ENCODE measurements at places on chromosomes 12 and 14.

DNA sequence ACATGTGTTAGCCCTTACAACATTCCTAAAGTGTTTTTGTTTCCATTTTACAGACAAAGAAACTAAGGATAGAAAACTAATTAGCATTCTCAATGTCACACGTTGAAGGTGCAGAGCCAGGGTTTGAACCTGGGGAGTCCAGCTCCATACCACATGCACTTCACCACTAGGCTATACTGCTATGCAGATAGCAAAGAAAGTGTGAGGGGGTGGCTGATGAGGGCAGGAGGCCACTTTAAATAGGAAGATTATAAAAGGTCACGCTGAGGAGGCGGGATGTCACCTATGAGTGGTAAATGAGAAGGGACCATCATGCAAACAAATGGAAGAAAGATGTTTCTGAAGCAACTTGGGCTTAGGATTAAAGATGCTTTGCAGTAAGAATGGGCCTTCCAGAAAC lies 213.9 kb downstream of the EGLN3 start:
- DNase-seq: no peak

DNA sequence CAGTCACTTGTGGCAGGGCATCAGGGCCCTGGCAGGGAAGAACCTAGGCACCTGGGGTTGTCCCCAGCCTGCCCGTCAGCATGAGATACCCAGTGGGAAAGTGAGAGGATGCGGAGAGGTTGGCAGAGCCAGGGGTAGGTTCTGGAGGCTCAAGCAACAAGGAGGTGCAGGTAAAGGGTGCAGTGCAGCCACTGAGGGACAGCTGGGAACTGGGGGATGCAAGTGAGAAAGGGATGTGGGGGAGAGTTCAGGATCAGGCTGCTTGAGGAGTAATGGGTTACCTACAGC lies 18.7 kb downstream of the VASH1 start:
- no peak for DNase-seq

DNA sequence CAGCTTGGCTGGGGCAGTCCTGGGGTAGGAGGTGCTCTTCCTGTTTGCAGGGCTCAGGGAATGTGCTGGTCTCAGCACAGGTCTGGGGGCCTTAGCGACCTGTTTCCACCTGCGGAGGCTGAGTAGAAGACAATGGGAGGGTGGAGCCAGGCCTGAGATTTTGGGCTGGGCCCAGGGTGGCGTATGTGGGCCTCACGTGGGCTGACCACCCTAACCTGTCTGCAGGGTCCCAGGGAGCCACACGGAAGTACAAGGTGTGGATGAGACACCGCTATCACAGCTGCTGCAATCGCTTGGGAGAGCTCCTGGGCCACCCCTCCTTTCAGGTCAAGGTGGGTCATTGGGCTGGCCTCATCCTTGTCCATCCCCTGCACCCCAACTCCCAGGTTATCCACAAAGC lies 1.1 kb downstream of the NOC4L start:
- no peak for DNase-seq

GRCh38 chr12:116591855-116592637 lies 32.9 kb downstream of the MAP1LC3B2 start:
- no peak for DNase-seq

DNA sequence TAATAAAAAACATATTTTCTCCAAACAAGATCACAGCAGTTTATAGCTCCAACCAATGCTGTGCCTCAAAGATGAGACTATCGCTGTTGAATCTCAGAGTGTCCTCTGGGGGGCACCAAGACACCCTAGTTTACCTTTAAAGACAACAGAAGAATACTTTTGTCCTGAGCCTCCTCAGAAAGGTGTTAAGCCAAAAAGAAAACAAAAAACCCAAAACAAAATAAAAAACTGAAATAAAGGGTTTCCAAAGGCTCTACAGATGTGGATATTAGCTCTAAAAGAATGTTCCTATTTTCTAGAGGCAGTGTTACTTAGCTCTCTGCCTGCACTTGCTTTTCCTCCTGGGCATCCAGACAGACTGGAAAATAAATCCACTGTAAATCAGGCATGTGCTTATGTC lies 86.9 kb upstream of the TTC7B start:
- DNase-seq: peak; percentile 64

GRCh38 chr14:25259470-25259869 lies 209.5 kb upstream of the STXBP6 start:
- DNase-seq: no peak

GRCh38 chr12:22544038-22544979 lies at the start of gene C2CD5:
TSS of gene C2CD5 (minus strand) at chr12:22544542. CDS start at chr12:22544150, 392 bp downstream.
- DNase-seq: peak; percentile 97

- DNase-seq: peak; percentile 36
Observed at GRCh38 chr14:67583711-67584644, 16.1 kb downstream of the PIGH start.

GRCh38 chr14:92615451-92615850 lies 101.9 kb downstream of the RIN3 start:
- DNase-seq: peak; percentile 38

DNA sequence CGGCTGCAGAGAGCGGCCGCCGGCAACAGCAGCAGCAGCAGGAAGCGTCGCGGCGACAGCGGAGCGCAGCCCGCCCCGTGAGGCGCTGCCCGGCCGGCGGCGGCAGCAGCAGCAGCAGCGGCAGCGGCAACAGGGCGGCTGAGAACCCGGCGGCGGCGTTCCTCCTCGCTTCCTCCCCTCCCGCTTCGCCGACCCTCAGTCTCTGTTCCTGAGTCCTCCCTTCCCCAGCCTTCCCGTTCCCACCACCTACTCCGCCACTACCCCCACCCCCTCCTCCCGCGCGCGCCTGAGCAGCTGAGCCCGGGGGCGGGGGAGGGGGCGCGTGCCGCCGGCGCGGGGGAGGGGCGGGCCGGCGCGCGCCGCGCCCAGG lies 310 bp downstream of the BICDL1 start:
- no peak for DNase-seq

Data from activated CD4-positive, alpha-beta T cell treated with anti-CD3 and anti-CD28 coated beads for 48 hours (primary cell).